ENCODE measurements at places on chromosomes 3 and 15. TPM values are rescaled to one million over a fixed set of nuclear protein-coding genes. Genes with fewer than 3 reads are reported as not detected.

PSMD6 gene
- 66.5 TPM for total RNA-seq

SLCO2A1 gene
- total RNA-seq: not detected

LMLN gene
- total RNA-seq: 17.4 TPM

ZIC1 gene
- 1.4 TPM for total RNA-seq

ARNT2 gene
- total RNA-seq: 1.4 TPM

IGDCC3 gene
- total RNA-seq: 0.28 TPM

GOLGA8K gene
- not detected for total RNA-seq

ETV5 gene
- total RNA-seq: 92.9 TPM

TTLL13 gene
- not detected for total RNA-seq

MST1 gene
- 4.5 TPM for total RNA-seq

C2CD4B gene
- total RNA-seq: 0.70 TPM

PRSS50 gene
- total RNA-seq: not detected

LRRIQ4 gene
- 0.15 TPM for total RNA-seq

TMEM207 gene
- total RNA-seq: not detected

FSIP1 gene
- 0.70 TPM for total RNA-seq

RASGRP1 gene
- not detected for total RNA-seq

BTLA gene
- total RNA-seq: not detected

ZNF80 gene
- total RNA-seq: not detected

OIP5 gene
- total RNA-seq: 31.0 TPM

ADAMTSL3 gene
- 0.95 TPM for total RNA-seq

FEZF2 gene
- total RNA-seq: not detected

GNAT1 gene
- total RNA-seq: not detected

LYZL4 gene
- total RNA-seq: not detected

LEKR1 gene
- 0.90 TPM for total RNA-seq

PLCH1 gene
- 3.1 TPM for total RNA-seq

ZDHHC19 gene
- total RNA-seq: not detected

IL20RB gene
- total RNA-seq: 4.2 TPM

MEX3B gene
- 5.5 TPM for total RNA-seq

TRIM42 gene
- total RNA-seq: not detected

HSPBAP1 gene
- total RNA-seq: 8.2 TPM

GOLGA6L4 gene
- 1.5 TPM for total RNA-seq

POC1A gene
- 16.1 TPM for total RNA-seq

All from A673 (cell line).